ENCODE measurements at places on chromosomes 2 and 18. TPM values are rescaled to one million over a fixed set of nuclear protein-coding genes. Genes with fewer than 3 reads are reported as not detected.

DNA sequence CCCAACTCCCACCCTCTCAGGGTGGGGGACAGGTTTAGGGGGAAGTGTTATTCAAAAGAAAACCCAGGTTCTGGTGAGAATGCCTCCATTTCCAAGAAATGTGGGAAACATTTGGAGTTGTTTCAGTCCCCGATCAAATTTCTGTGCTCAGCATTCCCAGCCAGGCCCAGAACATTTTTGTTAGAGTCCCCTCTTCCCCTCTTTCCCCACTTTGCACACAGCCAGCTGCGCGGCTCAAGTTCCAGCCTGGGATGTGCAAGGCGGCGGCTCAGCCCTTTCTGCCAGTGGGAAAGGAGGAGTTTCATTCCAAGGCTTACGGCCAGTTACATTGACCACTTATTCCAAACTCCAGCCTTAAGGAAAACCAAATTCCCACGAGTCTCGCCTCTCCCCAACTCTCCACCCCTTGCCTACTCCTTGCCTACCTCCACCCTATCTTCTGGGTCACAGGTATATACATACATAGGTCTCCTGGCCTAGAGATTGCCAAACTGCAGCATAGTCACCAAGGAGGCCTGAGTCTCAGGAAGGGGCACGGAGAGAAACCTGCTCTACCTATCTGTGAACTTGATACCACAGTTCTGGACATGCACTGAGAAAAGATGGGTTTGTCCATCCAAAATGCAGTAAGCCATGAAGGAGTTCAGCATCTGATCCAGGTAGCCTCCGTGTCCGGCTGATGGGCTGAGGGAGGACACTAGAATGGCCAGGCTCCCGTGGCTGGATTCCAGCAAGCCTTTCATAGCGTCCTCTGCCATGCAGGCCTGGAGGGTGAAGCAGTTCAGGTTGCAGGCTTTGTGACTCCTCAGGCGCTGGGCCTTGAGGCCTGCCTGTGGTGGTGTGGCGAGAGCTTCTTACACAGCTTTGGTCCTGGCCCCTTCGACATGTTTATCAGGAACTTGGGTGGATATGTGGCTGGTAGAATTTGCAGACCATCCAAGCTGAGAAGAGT, 154.5 kb downstream of the ZFP36L2 start:
- DNase-seq = no peak

DNA sequence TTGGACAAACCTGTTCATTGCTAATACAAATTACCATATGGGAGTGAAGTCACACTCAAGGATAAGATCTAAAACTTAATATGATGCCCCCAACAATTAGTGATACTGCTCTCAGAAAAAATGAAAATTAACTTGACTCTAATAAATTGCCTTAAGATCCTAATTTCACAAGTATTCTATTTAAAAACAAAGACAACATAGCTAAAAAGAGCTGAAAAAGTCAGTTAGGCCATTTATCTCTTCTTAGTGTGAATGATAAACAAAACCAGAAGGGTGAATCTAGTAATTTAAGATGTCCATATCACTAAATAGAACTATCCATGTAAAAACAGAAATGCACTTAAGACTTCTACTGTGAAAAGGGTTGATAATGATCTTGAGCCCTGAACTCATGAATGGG, 53.4 kb downstream of the FN1 start:
- no peak for DNase-seq

DNA sequence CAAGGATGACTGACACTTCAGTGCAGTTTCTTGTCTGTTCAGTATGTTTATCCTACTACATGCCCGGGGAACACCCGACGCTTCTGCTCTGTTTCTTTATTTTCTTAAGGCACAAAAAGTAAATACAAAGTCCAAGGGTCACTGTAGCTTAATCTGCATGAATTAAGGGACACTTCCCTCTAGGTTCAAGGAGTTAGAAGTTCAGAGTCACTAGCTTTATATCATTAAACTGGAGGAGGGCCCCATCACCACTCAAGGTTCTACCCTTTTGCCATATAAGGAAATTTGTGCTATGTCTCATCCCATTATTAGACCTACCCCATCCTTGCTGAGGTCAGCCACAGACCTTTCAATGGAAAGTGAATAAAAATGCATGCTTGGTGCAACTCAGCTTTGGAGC, 27.6 kb upstream of the RMDN2 start:
- DNase-seq = no peak

DNA sequence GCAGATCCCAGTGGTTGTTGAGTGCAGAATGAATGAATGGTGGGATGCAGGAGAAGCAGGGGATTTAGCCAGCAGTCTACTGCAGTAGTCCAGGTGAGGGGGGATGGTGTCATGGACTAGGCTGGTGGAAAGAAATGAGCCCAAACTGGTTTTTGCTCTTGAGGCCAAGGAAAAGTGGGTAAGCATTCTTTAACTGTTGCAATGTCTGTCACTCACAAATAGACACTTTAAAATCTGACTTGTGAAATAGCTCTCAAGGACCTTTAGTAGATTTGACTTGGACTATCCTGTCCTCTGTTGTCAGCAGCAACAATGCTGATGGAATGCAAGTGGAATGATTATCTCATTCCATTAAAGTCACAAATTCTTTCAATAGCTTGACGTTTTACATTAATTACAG, 37.5 kb upstream of the STK17B start:
- DNase-seq = no peak

- DNase-seq = no peak
Observed at GRCh38 chr18:75545189-75545588, 117.7 kb upstream of the SMIM21 start.

SPC25 gene
- total RNA-seq = 98.4 TPM

ACVR2A gene
- total RNA-seq = 3.6 TPM

GRCh38 chr2:153232464-153232863, 246.1 kb downstream of the RPRM start:
- no peak for DNase-seq

RAPGEF4 gene
- total RNA-seq = not detected

GRCh38 chr2:85323351-85323987, 4.3 kb downstream of the TGOLN2 start:
- DNase-seq = no peak

PARD6G gene
- total RNA-seq = 8.8 TPM

SNED1 gene
- total RNA-seq = 5.2 TPM

OR6B2 gene
- total RNA-seq = not detected

GRCh38 chr2:133680343-133681049, 112.2 kb upstream of the NCKAP5 start:
- no peak for DNase-seq

- DNase-seq = no peak
Observed at GRCh38 chr2:44932079-44932478, 9.4 kb upstream of the SIX3 start.

DNA sequence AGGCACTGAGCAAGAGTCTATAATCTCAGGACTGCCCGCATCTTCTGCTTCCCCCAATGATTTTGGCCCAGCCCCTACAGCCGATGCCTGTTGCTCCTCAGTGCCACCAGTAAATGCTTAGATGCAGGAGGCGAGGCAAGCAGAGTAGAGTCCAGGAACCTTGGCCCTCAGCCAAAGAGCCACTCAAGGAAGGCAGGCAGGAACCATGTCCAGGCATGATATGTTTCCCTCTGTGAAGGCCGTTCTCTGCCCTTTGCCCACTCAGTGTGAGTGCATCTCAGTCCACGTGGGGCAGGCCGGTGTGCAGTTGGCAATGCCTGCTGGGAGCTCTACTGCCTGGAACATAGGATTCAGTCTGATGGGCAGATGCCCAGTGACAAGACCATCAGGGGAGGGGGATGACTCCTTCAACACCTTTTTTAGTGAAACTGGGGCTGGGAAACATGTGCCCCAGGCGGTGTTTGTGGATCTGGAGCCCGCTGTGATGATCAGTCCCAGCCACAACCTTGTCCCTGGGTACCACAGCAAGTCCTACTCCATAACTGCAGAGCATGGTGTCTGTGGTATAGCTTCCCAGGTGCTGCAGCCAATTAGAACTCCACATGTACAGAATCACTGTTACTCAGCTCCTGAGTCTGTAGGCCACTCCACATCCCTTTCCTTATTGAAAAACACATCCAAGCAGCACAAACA, 9.7 kb upstream of the DNAJB2 start:
- DNase-seq = no peak

GRCh38 chr2:159564081-159564480, 52.3 kb downstream of the BAZ2B start:
- DNase-seq = no peak

OXER1 gene
- not detected for total RNA-seq

DNA sequence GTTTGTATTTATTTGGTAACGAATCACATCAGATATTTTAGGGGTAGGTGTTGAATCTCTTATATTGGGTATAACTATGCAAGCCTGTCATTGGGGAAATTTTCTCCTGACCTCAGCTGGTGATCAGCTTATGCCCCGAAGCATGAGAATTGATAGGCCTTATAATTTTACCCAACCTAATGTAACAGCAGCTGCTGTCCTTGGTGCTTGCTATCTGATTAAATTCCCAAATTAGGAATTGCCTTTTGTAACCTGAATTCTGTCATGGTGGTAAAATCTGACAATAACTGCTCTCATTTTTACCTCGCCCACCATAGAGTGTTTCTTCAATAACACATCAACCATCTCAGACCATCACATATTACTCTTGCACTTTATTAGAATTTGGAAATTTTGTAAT, 1542.6 kb upstream of the PIK3C3 start:
- DNase-seq = no peak

GRCh38 chr2:50492477-50492851, 539.5 kb downstream of the NRXN1 start:
- peak; percentile 51 for DNase-seq

MAPK4 gene
- total RNA-seq = 0.07 TPM

DNA sequence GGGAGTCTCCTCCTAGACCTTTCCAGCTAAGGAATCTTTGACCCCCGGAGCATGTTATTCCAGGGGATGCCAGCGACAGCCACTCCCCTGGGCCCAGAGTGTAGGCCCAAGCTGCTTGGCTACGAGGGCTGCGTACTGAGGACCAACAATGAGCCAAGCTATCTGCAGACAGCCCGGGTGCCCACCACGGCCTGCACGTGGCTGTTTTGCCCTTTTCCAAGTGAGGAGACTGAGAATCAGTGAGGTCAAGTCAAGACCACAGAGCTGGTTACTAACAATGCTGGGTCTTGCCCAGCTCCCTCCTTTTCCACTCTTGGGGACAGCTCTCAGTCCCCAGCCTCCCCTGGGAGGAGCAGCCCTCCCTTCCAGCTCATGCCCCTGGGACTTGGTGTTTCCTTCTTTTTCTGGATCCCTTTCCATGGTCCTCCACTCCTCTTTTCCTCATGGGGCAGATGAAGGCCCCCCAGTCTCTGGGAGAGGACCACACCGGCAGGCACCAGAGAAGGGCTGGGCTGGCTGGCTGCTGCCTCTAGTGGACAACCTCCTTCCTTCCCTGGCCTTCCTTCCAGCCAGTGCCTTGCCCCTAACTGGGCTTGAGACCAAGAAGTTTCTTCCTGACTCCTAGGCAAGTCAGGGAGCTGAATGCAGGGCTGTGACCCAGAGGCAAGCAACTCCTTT, 550 bp upstream of the MALL start:
- DNase-seq = peak; percentile 88

DNA sequence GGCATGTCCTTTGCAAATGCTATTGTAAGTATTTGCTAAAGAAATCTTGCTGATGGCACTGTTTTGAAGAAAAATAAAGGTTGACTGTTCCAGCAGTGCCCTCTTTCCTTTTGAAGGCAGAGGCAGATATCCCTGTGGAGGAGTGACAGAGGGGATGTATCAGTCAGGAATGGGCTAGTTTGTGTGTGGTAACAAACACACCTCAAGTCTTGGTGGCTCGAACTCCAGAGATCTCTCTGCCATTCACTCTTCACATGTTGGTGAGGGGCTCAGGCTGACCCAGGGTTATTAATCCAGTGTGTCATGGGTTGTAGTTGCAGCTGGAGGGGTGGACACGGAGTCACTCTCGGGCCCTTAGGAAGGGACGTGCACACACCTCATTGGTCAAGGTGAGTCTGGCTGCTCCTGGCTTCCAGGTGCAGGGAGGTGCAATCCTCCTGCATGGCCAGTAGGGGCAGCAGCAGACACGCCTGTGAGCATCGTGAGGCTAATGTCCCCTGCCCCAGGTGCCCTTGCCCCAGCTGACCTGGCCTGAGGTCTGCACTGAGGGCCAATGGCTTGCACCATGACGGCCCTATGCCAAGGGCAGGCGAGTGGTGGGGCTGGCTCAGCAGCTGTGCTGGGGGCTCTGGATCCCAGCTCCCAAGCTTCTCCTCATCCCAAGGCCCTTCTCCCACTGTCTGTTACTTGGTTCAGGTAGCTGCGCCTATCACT, 146.5 kb downstream of the ASB1 start:
- no peak for DNase-seq

DNA sequence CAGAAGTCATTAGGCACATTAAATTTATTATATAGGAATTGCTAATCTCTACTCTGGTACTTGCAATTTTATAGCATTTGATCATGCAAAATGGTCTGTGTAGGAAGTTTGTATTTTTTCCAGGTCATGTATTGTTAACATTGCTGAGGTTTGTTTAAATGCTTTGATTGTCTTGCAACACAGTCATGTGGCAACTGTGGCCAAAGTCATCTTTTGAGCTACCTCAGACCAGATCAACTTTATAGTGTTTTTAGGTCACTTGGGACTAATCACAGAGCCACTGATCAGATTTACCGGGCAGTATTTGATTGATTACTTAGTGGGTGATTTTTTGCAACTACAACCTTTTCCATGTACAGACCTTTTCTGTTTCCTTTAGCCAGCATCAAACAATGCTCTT, 3.7 kb downstream of the SERPINB5 start:
- no peak for DNase-seq

DNA sequence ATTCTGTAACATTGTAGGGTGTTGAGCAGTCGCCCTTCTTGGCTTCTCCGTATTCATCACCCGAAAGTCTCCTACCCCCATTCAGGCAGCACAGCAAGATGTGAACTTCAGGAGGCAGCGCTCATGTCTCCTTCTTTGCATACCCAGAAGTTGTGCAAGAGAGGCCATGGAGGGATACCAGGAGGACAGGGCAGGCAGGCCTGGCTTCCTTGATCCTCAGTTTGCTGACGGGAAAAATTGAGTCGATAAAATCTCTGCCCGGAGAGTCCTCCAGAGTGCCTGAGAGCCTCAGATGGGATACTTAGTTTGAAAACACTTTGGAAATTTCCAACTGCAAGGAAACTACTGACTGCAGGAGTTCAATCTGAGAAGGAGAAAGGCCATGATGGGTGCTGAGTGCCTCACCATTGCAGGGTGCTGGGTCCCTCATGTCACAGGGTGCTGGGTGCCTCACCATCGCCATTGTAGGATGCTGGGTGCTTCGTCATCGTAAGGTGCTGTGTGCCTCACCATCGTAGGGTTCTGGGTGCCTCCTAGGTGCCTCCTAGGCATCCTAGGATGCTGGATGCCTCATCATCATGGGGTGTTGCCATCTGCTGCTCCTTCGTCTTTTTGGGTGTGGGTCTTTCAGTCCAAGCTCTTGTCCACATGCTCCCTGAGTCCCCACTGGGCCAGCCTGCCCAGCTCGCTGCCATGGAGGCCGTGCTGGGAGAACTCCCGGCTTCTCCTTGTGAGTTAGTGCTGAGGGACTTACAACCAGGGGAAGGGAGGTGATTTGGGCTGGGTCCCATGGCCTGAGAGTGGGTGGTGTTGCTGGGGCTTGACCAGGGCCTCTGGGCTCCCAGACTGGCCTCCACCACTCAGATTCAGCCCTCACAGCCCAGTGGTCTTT, 162.4 kb downstream of the DDX1 start:
- DNase-seq = no peak

All from A172 (cell line).